Naive thymus-derived CD4-positive, alpha-beta T cell (primary cell): ENCODE measurements at places on chromosomes 7 and 10. TPM values are rescaled to one million over a fixed set of nuclear protein-coding genes. Genes with fewer than 3 reads are reported as not detected.

DNA sequence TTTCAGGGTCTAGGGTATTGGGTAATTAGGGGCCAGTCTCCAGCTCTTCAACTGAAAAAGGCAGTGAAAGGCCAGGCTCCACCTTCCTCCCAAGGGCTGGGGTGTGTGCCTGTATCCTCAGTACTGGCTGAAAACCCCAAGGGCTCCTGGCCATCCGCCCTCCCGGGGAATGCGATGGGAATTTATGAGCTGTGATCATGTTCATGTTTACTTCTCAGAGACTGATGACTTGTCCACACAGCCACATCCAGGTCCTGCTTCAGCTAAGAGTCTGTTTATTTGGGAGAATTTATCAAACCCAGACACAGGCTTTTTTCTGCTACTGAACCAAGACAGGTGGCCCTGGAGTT lies 91.7 kb downstream of the CCDC3 start:
- no peak for DNase-seq

DNA sequence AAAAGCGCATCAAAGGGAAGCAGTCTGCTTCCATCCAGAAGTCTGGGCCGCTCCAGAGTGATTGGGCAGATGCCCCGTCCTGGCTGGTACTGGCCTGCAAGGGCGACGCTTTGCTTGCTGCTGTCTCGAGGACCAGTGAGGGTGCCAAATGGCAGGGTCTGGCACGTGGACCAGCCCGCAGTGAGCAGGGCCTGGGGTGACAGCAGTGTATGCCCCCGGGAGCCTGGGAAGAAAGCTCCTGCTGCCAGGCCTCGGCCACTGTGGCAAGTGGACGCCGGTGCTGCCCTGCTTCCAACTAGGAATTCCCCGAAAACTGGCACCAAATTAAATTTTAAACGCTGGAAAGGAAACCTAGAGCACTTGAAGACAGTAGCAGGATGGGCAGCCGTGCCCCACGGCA lies 357.0 kb upstream of the MKI67 start:
- no peak for DNase-seq

GRCh38 chr10:119370972-119371703 lies 163.8 kb downstream of the GRK5 start:
- DNase-seq: no peak

- DNase-seq: no peak
Observed at GRCh38 chr10:33621101-33621500, 286.6 kb upstream of the NRP1 start.

Gene SPDYE8
- not detected for total RNA-seq

Gene PLXNA4
- 0.05 TPM for total RNA-seq

Gene PCBD1
- 10.7 TPM for total RNA-seq

Gene RELN
- not detected for total RNA-seq
